ENCODE measurements at places on chromosomes 5 and 9. TPM values are rescaled to one million over a fixed set of nuclear protein-coding genes. Genes with fewer than 3 reads are reported as not detected.

DNA sequence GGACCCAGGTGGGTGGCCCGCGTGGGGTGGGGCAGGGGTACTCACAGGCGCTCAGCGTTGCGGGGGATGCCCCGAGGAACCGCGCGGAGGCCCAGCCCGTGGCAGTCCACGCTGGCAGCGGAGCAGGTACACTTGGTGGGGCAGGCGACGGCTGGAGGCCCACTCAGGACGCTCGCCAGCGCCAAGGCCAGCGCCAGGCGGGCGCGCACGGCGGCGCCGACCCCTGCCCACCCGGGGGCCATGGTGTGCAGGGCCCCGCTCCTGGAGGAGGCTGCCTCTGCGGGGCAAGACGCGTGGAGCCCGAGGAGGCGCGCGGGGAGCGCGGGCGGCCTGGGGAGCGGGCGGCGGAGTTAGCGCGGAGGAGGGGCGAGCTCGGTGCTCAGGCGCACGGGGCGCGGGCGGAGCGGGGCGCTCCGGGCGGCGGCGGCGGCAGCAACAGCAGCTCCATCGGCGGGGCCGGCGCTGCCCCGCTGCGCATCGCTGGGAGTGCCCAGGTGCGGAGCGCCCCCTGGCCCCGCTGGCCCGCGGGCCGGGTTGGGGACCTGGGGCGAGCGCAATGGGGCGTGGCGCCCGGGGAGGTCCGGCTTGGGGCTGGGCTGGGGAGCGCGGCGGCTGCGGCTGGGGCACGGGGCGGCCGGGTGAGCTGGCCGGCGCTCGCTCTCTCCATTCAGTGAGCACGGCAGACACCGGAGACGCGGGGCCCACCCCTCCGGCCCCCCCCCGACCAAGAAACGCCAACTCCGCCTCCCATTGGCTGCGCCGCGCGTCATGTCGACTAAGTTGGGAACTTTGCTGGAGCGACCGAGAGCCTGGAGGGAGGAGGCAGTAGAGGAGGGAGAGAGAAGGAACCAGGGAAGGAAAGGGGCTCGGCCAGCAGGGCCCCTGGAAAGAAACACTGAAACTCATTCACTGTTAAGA is at the start of gene SLIT3:
SLIT3 (minus strand) TSS at position 672 of the 918 bp plus-strand sequence; CDS start at position 242, 430 bp downstream.
- peaks cover 12% of the 10 kb centered on the region for H3K4me1 ChIP-seq
- H3K27ac ChIP-seq = no peak within 1 kb of the TSS
- no peaks in the 10 kb centered on the region for H3K36me3 ChIP-seq
- DNase-seq = peak; percentile 95
- peaks cover 14% of the 10 kb centered on the region for H3K27me3 ChIP-seq

DNA sequence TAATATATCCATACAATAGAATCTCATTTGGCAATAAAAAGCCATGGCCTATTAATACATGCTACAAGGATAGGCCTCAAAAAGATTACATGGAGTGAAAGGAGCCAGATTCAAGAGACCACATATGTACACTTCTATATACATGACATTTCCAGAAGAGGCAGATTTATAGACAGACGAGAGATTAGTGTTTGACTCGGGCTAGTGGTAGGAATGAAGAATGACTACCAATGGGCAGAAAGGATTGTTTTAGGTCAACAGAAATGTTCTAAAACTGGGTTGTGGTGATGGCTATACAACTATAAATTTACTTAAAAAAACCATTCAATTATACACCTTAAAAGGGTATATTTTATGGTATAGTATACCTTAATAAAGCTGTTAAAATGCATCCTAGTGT is 41.9 kb downstream of the SETX start:
- no peaks in the 10 kb centered on the region for H3K27me3 ChIP-seq
- peaks cover 36% of the 10 kb centered on the region for H3K36me3 ChIP-seq
- no peak overlapping the region for H3K4me3 ChIP-seq

DNA sequence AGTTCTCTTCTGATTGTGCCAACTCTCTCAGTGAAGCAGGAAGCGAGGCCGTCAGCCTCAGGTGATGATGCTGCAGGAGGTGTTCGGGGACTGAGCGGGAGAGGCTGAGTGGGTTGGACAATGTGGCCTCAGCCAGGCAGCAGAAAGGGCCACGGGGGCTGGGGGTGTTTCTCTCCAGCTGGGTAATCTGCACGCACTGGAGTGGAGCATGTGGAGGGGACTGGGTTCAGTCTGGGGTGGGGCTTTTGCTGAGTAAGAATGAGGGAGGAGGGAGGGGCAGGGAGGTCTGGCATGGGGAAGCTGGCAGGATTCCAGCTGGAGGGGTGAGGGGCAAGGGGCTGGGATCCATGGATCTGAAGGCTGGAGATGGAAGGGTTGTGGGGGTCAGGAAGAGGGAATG is 60.8 kb upstream of the PHYKPL start:
- no peaks in the 10 kb centered on the region for H3K27me3 ChIP-seq
- no peak overlapping the region for H3K4me3 ChIP-seq
- peaks cover 10% of the 10 kb centered on the region for H3K4me1 ChIP-seq
- H3K36me3 ChIP-seq = no peaks in the 10 kb centered on the region
- no peak overlapping the region for H3K27ac ChIP-seq

Gene C5orf58
- total RNA-seq = not detected

Gene FAXDC2
- total RNA-seq = 21.0 TPM
